ENCODE measurements at places on chromosomes 2 and 18. TPM values are rescaled to one million over a fixed set of nuclear protein-coding genes. Genes with fewer than 3 reads are reported as not detected.

FHL2 gene
- 49.3 TPM for total RNA-seq

HRH4 gene
- total RNA-seq, result not detected

GALNT5 gene
- total RNA-seq, result 2.4 TPM

SCG2 gene
- total RNA-seq, result 1.4 TPM

NCKAP1 gene
- 96.1 TPM for total RNA-seq

LTBP1 gene
- 34.8 TPM for total RNA-seq

ANXA4 gene
- total RNA-seq, result 370 TPM

ASB18 gene
- total RNA-seq, result not detected

C1QL2 gene
- total RNA-seq, result 0.86 TPM

NPPC gene
- 0.45 TPM for total RNA-seq

LBX2 gene
- total RNA-seq, result 2.7 TPM

GALM gene
- 16.3 TPM for total RNA-seq

RIT2 gene
- total RNA-seq, result not detected

DSC1 gene
- total RNA-seq, result not detected

REG1B gene
- total RNA-seq, result not detected

DNMT3A gene
- 5.7 TPM for total RNA-seq

SPATA3 gene
- total RNA-seq, result not detected

CRYGC gene
- not detected for total RNA-seq

ZC3H6 gene
- 0.58 TPM for total RNA-seq

TFPI gene
- total RNA-seq, result 60.9 TPM

TRIM43 gene
- 0.07 TPM for total RNA-seq

IL1F10 gene
- not detected for total RNA-seq

SLC14A1 gene
- total RNA-seq, result not detected

BARD1 gene
- total RNA-seq, result 5.5 TPM

FABP1 gene
- total RNA-seq, result not detected

LYPD1 gene
- 16.2 TPM for total RNA-seq

IL18RAP gene
- total RNA-seq, result not detected

ZSWIM2 gene
- total RNA-seq, result not detected

CCDC102B gene
- 0.20 TPM for total RNA-seq

DARS1 gene
- 47.1 TPM for total RNA-seq

POLR1A gene
- total RNA-seq, result 22.4 TPM

Measured in A549 treated with dexamethasone at 1 μM for 4 hours (cell line).